ENCODE measurements at places on chromosomes 2 and 18. TPM values are rescaled to one million over a fixed set of nuclear protein-coding genes. Genes with fewer than 3 reads are reported as not detected.
A peak's percentile ranks its signal among the peaks of the same experiment; 100 is the strongest.

FBXO48 gene
- 0.52 TPM for total RNA-seq

DNA sequence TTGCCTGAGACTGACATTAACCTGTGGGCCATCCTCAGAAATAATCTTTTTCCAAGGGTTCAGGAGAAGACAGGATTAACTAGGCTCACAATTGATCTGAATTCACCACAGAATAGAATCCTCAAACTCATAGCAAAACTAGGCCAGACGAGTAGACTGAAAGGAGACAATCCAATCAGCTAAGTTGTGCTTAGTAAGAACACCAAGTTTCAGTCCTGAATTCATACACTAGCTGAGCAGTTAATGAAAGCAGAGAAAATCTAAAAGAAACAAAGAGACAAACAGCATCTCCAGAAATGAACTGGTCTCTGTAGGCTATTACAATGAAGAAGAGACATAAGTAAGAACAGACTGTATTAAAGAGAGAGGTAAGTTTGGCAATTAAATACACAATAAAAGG lies 89.5 kb downstream of the GORASP2 start:
- no peak for DNase-seq

DNA sequence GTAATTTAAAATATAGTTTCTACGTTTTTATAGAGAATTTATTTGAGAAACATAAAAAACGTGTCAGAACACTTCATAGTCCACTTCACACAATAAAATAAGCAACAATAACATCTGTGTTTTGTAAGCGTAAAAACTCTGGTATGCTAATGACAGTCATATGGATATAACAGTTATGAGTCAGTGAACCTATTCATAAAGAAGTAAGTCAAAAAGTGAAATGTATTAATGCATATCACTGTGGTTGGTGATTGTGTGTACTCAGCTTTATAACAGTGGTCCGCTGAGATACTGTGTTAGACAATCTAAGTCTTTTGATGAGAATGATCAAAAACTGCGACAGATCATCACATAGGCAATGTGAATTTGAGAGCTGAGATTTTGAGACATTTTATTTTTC lies 153.2 kb downstream of the WDR7 start:
- no peak for DNase-seq

GRCh38 chr2:159399716-159400415 lies 113.4 kb upstream of the WDSUB1 start:
- peak; percentile 70 for DNase-seq

DNA sequence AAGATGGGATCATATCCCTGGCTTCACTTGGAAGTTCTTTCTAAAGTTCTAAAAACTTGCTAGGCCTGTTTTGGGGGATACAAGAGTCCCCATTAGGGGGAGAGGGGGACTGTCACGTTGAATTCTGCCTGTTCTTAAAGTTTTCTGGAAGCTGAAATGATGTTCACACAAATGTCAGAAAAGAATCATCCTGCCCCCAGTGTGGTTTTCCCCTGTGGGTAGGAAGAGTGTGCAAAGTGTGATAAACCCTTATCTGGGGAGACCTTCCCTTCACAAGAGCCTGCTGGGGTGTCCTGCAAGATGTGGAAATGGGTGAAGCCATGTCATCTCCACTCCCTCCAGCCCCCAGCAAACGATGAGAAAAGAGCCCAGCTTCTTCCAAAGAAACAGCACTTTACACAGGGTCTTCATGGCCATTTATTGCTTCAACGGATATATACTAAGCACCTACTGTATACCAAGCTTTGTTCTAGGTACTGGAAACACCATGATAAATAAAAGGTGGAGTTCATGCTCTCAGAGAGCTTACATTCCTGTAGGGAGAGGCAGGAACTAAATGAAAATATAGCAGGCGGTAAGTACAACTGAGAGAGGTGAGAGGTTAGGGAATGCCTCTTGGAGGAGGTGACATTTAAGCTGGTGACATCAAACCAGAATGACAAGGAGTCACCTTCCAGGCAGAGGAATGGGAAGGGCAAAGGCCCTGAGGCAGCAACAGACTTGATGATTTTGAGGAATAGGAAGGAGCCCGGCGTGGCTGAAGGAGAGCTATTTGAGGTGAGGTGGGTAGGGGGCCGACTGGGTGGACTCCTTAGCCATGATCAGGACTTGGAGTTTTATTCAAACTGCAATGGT lies 1.6 kb downstream of the MFSD2B start:
- no peak for DNase-seq

GRCh38 chr18:60267391-60268058 lies 105.0 kb downstream of the MC4R start:
- DNase-seq, result no peak

TUBB8B gene
- not detected for total RNA-seq

GRCh38 chr2:172169611-172170010 lies 66.9 kb upstream of the DLX2 start:
- peak; percentile 21 for DNase-seq

DNA sequence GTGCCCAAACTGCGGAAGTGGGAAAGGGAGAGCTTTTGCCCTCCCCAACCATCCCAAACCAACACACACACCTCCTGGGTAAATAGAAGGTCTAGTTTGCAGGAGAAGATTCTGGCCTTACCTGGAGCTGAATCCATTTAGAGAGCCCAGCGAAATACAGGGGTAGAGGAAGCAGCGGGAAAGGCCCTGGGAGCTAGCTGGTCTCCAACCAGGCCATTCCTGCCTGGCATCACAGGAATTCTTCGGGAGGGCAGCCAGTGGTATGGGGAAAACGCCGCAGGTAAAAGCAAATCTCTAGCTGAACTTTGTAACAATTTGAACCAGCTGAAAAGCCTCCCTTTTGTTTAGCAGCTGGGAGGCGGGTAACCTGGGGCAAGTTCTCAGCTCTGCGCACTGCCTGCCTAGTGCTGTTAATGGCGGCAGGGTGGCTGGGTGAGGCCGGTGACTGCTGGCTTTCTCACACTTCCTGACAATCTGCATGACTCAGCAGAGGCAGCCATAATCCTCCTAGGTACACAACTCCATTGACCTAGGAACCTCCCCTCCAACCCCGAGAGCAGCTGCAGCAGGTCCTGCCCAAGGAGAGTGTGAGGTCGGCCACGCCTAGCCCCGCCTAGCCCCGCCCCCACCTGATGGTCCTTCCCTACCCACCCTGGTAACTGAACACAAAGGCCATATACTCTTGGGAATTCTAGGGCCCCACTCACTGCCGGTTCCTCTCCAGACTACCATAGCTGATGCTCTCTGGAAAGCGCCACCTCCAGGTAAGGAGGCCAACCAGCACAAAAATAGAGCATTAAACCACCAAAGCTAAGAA lies 483.8 kb upstream of the REG3G start:
- DNase-seq, result peak; percentile 47

DNA sequence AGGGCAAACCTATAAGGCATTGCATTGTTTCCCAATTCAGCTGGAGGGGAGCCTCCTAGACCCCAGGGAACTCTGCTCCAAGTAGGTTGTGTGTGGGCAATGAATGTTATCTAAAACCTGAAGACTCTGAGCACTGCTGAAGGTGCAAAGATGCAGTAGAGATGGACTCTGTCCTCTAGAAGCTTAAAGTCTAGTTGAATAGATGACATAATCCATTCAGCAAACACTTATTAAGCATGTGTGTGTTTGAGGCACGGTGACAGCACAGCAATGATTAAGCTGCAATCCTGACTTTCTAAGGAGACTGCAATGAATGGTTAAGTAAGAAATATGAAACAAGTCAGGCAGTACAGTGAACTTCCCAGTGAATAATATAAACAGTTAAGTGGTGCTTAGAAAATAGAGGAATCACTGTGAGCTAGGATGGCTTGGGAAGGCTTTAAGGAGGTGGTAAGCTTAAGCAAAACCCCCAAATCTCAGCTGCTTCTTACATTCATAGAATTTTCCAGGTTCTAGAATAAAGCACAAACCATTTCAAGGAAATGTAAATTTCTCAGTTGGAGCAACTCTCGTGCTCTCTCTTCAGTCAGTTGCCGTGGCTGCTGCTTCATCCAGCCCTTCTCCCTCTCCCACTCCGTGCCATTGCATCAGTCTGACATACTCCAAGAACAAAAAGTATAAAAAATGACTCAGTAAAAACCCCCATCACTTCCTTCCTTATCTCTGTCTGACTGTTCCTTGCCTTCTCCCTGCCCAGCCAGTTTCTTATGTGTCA lies 19.1 kb downstream of the MXD1 start:
- DNase-seq, result peak; percentile 86

GRCh38 chr2:68726608-68727367 lies 7.8 kb upstream of the ARHGAP25 start:
- peak; percentile 42 for DNase-seq

ANKRD29 gene
- total RNA-seq, result 31.0 TPM

- no peak for DNase-seq
These were observed 574.6 kb downstream of the SLC4A3 start for GRCh38 chr2:220202066-220202465.

- no peak for DNase-seq
These were observed 84.0 kb downstream of the NFATC1 start for GRCh38 chr18:79479761-79480161.

- peak; percentile 27 for DNase-seq
These were observed 139.1 kb downstream of the CYP26B1 start for GRCh38 chr2:72008608-72009007.

RTP5 gene
- total RNA-seq, result not detected

- DNase-seq, result no peak
These were observed 21.7 kb downstream of the C2orf92 start for GRCh38 chr2:97691166-97691565.

DNA sequence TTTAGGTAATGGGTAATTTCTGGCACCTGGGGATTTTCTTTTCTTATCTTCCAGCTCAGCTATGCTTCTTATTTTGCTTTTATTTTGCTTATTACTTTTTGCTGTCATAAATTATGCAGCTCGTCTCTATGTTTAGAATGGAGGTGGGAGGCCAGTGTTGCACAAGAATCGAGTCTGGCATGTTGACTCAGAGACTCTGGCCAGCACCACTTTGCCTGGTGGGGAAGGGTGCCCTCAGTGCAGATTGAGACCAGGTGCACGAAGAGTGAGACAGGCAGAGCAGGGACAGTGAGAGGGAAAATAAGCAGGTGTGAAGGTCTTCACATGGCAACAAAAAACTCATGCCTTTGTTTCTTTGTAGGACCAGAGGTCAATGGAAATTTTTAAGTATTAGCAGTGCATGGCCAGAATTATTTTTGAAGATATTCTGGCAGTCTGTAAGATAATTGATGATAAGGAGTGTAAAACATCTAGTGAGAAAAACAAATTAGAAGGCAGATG lies 59.2 kb upstream of the SLC5A7 start:
- no peak for DNase-seq

FBXO11 gene
- 39.6 TPM for total RNA-seq

GRCh38 chr18:75207310-75208154 lies 1.4 kb downstream of the PTGR3 start:
- peak; percentile 41 for DNase-seq

LOXL3 gene
- total RNA-seq, result 12.4 TPM

DNA sequence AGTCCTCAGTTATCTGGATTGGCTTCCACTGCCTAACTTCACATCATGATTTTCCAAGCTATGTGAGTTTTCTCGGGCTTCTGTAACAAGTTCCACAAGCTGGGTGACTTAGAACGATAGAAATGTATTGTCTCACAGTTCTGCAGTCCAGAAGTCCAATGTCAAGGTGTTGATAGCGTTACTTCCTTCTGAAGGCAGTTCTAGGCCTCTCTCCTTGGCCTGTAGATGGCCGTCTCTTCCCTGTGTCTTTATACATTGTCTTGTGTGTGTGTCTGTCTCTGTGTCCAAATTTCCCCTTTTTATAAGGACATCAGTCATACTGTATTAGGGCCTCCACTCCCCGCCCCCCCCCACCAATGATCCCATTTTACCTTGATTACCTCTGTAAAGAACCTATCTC lies 7.5 kb downstream of the LTBP1 start:
- DNase-seq, result no peak

- peak; percentile 20 for DNase-seq
These were observed 65.9 kb downstream of the CAB39 start for GRCh38 chr2:230778350-230779063.

ANTXR1 gene
- total RNA-seq, result 31.1 TPM

MAL gene
- total RNA-seq, result 1.6 TPM

C2orf72 gene
- total RNA-seq, result 0.40 TPM

B3GNT7 gene
- total RNA-seq, result 11.0 TPM

NETO1 gene
- total RNA-seq, result 12.9 TPM
